Left kidney (tissue), 8 donors: ENCODE measurements at places on chromosomes 2 and 18.

DNA sequence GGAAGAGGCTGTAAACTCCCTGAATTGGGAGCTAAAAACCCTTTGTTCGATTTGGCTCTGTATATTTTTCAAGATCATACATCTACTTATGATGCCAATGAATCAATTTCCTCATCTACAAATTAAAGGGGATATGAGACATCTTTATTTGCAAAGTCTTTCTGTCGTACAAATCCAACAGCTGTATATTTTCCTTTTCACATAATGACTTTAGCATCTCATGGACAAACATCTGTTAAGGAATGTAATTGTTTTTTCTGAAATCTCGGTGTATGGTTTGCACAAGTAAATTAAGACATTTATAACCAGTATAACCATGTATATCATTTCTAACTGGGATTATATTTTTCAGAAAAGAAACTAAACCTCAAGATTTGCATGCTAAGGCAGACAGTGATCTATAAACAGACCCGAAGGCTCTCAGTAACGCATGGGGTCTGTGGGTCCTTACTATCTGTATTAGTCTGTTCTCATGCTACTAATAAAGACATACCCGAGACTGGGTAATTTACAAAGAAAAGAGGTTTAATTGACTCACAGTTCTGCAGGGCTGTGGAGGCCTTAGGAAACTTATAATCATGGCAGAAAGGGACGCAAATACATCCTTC, 130.8 kb downstream of the SLC8A1 start:
- no peak for DNase-seq

DNA sequence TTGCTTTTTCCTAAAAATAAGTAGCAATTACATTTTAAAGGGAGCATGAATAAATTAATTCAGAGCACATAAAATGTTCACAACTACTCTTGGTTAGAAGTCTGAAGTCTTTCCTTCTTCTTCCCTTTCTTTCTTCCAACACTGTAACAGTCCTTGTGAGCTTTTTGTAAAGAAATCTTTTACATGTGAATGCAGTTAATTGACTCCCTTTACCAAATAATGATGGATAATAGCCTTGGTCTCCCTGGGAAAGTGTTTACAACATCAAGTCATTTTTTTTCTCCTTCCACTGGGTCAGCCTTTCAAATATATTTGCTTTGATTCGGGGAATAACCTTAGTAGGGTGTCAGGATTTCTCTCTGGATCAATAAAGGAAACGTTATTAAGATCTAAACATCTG, 39.1 kb downstream of the CALCRL start:
- DNase-seq: no peak

DNA sequence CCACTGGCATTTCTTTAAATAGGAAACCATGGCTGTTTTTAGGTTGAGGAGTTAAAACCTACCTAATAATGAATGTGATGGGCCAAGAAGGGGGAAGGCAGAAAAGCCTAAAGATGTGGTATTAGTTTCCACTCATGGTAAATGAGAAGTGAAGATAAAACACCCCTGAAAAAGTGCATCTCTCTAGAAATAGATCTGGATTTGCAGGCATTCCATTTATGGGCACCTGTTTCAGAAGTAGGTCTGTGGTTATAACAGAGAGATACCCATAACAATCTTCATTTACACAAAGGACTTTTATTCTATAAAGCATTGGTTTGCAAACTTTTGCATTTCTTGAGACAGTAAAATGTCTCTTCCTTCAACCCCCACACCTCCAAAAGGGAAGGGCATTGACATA, 62.1 kb downstream of the PRKCE start:
- DNase-seq: no peak

DNA sequence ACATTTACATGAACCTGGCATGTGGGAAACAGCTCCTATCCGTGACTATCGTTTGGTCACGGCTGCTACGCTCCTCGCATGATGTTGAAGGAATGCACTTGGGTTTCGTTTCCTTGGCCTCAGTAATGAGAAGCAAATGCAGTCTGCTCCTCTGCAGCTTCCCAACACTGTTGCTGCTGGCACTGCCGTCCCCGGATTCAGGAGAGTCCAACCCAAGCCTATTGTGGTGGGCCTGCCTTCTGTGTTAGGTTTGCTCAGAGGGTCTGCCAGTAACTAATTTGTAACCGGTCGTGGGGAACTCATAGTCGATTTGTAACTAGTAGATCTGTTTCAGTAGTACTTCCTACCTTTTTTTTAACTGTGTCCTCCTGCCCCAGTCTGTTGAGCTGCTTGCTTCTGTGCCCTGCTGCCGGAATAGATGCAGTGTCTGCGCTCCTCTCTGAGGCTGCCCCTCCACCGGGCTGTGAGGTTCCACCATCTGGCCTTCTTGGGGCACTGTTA, 58.4 kb downstream of the WDSUB1 start:
- DNase-seq: no peak

DNA sequence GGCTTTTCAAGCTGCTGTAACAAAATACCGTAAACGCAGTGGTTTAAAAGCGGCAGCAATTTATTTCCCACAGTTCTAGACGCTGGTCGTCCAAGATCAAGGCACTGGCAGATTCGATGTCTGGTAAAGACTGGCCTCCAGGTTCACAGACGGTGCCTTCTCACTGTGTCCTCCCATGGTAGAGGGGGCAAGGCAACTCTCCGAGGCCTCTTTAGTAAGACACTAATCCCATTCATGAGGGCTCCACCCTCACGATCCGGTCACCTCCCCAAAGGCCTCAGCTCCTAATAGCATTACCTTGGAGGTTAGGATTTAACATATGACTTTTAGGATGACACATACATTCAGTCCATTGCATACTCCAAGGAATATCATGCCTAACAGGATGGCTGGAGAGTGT, 117.2 kb downstream of the SH3RF3 start:
- DNase-seq: no peak

- no peak for DNase-seq
Observed at GRCh38 chr18:43950062-43950461, 672.8 kb upstream of the SYT4 start.

- DNase-seq: no peak
Observed at GRCh38 chr2:129252781-129253460, 726.5 kb upstream of the RAB6C start.

DNA sequence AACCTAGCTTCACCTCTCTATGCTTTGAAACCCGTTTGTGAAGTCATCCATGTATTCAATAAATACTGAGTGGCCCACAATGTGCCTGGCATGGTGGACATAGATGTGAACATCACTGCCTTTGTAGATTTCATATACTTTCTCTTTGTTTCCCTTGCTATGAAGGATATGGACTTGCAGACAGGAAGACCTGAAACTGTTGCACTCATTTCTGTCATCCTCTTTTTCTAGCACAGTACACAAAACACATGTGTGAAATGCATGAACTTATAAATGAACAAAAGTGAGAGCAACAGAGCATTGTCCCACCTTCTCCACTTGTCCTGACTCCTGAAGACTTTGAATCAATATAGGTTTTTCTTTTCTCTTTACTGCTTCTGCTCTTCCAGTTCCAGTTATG, 249.4 kb upstream of the LINC00305 start:
- DNase-seq: no peak

GRCh38 chr18:10343778-10344177, 110.7 kb upstream of the APCDD1 start:
- no peak for DNase-seq

DNA sequence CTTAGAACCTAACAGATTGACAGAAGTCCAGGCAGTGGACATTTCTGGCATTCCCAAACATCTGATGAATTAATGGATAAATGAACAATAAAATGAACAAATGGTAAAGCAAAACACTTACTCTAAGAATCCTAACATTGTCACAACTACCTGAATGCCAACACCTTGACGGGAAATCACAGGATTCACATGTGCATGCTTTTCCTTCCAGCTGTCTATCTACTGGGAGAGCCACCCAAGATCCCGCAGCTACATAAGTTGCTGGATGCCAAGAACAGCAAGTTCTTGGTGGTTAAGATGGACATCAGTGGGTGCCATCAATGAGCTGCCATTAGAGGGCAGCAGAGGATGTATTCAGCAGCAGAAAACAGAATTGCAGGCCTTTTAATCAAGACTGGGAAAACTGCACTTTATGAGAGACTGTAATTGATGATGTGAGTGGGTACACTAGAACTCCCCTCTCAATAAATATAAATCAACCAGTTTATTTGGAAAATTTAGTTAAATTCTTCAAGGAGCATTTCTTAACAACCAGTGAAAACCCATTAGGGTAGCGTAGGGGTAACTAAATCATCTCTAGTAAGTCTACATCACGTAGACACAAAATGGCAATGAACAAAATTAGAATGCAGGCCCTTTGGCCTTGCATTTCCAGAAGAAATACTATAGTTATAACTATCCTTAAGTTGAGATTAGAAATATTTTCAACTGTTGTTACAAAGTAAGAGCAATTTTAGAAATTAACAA, 45.6 kb downstream of the SESTD1 start:
- DNase-seq: peak; percentile 73

GRCh38 chr2:124261456-124261855, 236.4 kb downstream of the CNTNAP5 start:
- DNase-seq: no peak

DNA sequence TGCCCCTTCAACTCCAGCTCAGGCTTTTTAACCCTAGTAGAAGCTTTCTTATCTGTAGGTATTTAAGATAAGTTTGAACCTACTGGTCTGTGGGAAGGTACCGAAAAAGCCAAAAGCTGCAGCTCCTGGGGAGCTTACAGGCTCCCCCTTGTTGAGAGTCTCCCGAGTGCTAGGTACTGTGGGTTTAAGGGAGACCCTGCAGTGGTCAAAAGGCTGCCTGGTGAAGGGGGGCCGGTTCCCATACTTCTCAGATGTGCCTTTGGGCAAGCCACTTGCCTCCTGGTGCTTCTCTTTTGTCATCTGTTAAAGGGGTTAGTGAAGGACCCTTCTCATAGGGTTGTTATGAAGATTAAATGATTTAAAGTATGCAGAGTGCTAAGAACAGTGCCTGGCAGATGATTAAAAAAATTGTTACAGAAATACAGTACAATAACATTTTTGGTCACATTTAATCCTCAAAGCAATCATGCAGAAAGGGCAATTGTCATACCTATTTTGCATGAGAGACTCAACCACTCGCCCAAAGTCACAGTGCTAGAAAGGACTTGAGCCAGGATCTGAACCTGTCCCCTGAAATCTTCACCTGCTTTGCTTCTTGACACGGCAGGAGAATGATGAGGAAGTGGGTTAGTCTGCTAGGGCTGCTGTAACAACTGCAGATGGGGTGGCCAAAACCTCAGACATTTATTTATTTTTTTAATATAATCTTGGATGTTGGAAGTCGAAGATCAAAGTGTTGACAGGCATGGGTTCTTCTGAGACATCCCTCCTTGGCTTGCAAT, 62.5 kb downstream of the NEDD4L start:
- no peak for DNase-seq

DNA sequence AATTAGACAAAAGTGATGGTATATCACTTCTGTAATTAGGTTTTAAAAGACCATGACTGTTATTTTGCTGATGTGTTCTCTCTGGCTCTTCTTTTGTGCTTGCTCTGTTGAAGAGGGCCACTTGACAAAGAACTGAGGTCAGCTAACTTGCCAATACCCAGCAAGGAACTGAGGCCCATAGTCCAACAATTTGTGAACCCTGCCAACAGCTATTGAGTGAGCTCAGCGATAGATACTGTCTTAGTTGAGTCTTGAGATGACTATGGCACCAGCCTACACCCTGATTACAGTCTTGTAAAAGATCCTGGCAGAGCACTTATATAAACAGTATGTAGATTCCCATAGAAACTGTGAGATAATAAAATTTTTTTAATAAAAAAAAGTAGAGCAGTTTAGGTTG, 103.0 kb downstream of the BMPR2 start:
- DNase-seq: no peak

DNA sequence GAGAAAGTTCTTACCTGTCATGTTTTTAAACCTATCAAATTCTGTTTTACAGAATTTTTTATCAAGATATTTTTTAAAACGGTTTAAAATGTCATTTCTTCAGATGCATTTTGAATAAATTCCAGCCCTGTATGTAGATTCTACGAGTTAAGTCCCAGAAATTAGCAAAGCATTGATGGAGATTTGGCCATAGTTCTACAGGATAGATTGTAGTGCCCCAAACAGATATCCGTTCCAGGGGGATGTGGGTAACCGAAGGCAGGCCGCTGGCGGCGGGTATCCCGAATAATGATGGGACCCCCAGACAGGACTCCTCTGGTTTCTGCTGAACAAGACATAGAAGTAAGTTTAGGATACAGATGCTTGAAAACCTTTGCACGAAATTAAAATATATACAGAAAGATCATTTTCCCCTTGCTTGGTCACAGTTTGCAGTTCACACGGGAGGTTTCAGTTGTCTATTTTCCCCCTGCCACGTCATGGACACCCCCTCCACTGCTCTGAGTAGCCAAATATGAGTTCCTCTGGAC, 755 bp downstream of the NOL4 start:
- no peak for DNase-seq

- DNase-seq: no peak
Observed at GRCh38 chr2:151946250-151946884, 118.1 kb upstream of the ARL5A start.

- no peak for DNase-seq
Observed at GRCh38 chr2:28751956-28752630, 463 bp downstream of the PPP1CB start.

GRCh38 chr2:149399934-149400615, 69.7 kb downstream of the LYPD6 start:
- no peak for DNase-seq

DNA sequence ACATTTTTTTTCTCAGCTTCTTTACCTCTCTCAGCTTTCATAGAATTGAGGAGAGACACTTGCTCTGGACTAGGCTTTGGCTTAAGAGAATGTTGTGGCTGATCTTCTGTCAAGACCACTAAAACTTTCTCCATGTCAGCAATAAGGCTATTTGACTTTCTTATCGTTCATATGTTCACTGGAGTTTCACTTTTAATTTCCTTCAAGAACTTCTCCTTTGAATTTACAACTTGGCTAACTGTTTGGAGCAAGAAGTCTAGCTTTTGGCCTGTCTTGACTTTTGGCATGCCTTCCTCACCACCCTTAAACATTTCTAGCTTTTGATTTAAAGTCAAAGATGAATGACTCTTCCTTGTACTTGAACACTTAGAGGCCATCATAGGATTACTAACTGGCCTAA, 104.4 kb upstream of the SLC39A10 start:
- DNase-seq: no peak

DNA sequence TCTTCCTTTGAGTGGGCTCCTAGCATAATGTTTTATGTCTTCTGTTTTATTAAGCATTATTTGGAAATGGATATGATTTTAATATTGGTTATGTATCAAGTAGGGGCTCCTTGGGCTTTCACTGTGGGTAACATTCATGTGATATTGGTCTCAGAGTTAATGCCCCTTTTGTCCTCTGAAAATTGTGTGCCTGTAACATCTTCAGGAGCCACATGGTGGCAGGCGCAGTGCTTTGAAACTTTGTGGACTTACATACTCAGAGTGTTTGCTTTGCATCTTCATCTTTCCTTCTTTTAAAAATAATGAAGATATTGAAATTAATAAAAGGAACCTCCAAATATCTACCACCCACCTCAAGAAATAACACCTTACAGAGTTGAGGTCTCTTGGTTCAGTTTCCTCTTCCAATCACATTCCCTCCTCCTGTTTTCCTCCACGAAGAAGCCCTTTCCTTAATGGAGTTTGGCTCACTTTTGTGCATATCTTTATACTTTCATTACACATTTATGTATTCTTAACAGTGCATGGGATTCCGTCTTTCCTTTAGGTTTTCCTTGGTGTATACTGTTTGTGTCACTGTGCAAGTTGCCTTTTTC, 73.5 kb downstream of the LIMS1 start:
- no peak for DNase-seq

- no peak for DNase-seq
Observed at GRCh38 chr2:109447776-109448175, 166.0 kb downstream of the SEPTIN10 start.

- DNase-seq: no peak
Observed at GRCh38 chr2:241964133-241964532, 94.6 kb downstream of the RTP5 start.
